ENCODE measurements at places on chromosomes 1 and 21. TPM values are rescaled to one million over a fixed set of nuclear protein-coding genes. Genes with fewer than 3 reads are reported as not detected.

The C1orf210 gene
- total RNA-seq: 0.25 TPM

The LRRC7 gene
- total RNA-seq: 6.9 TPM

The ACADM gene
- 77.6 TPM for total RNA-seq

The TRIM46 gene
- total RNA-seq: 3.7 TPM

The CDA gene
- total RNA-seq: 2.0 TPM

The OLFML2B gene
- 40.4 TPM for total RNA-seq

The DLGAP3 gene
- 19.8 TPM for total RNA-seq

The C4BPB gene
- 0.87 TPM for total RNA-seq

The DCST1 gene
- 9.4 TPM for total RNA-seq

The CD34 gene
- total RNA-seq: 32.5 TPM

The CD164L2 gene
- total RNA-seq: 1.5 TPM

The SLC26A9 gene
- total RNA-seq: 0.43 TPM

The FMO2 gene
- 3.2 TPM for total RNA-seq

The GNG12 gene
- total RNA-seq: 46.0 TPM

The SLC25A34 gene
- 3.8 TPM for total RNA-seq

The NT5C1A gene
- total RNA-seq: 2.1 TPM

The ELAPOR1 gene
- 31.2 TPM for total RNA-seq

The RIMKLA gene
- total RNA-seq: 2.4 TPM

The ALX3 gene
- total RNA-seq: 0.79 TPM

The G0S2 gene
- total RNA-seq: 84.1 TPM

The RAP1GAP gene
- 8.0 TPM for total RNA-seq

The RGS18 gene
- 1.7 TPM for total RNA-seq

The C1orf167 gene
- 26.0 TPM for total RNA-seq

The LIN28A gene
- total RNA-seq: 3.9 TPM

The S100A8 gene
- 1.3 TPM for total RNA-seq

The DPYD gene
- total RNA-seq: 14.7 TPM

The TFF3 gene
- total RNA-seq: 12.9 TPM

The AZIN2 gene
- total RNA-seq: 38.2 TPM

The DCST2 gene
- 9.9 TPM for total RNA-seq

The ATP1A2 gene
- total RNA-seq: 14.2 TPM

The ZNHIT6 gene
- total RNA-seq: 14.5 TPM

The PEAR1 gene
- total RNA-seq: 13.8 TPM

The TRIM67 gene
- total RNA-seq: 0.19 TPM

The RIIAD1 gene
- total RNA-seq: 6.4 TPM

The SYDE2 gene
- total RNA-seq: 8.8 TPM

The OR6F1 gene
- total RNA-seq: 0.62 TPM

The CFHR3 gene
- 1.0 TPM for total RNA-seq

The CELA3B gene
- total RNA-seq: 0.63 TPM

The MYCL gene
- total RNA-seq: 3.3 TPM

The FNBP1L gene
- 54.4 TPM for total RNA-seq

The FBXO42 gene
- total RNA-seq: 42.0 TPM

The B3GALT2 gene
- total RNA-seq: 1.1 TPM

The RUNX3 gene
- total RNA-seq: 5.7 TPM

The PRRX1 gene
- 26.3 TPM for total RNA-seq

The VASH2 gene
- total RNA-seq: 9.5 TPM

The ZNF648 gene
- 3.8 TPM for total RNA-seq

The RHBDL2 gene
- total RNA-seq: 15.1 TPM

The S100A14 gene
- not detected for total RNA-seq

The IGSF9 gene
- total RNA-seq: 10.2 TPM

The FLG2 gene
- total RNA-seq: 0.31 TPM

The B3GALT5 gene
- total RNA-seq: 2.8 TPM

The CR1 gene
- total RNA-seq: 3.1 TPM

The EDARADD gene
- 3.9 TPM for total RNA-seq

The YBX1 gene
- total RNA-seq: 982 TPM

The HJV gene
- not detected for total RNA-seq

The OLFML3 gene
- total RNA-seq: 4.6 TPM

The TNFAIP8L2 gene
- 0.55 TPM for total RNA-seq

The RHBG gene
- 2.0 TPM for total RNA-seq

The TMIGD3 gene
- total RNA-seq: 27.6 TPM

The KISS1 gene
- total RNA-seq: 3.5 TPM
